Activated T-helper 1 cell treated with anti-CD3 and anti-CD28 coated beads, Interleukin-2, amount 50 U/mL, for 16 hours (primary cell): ENCODE measurements at places on chromosomes 16 and 17.

- DNase-seq: no peak
Observed at GRCh38 chr16:85350146-85350728, 238.0 kb upstream of the CIBAR2 start.

DNA sequence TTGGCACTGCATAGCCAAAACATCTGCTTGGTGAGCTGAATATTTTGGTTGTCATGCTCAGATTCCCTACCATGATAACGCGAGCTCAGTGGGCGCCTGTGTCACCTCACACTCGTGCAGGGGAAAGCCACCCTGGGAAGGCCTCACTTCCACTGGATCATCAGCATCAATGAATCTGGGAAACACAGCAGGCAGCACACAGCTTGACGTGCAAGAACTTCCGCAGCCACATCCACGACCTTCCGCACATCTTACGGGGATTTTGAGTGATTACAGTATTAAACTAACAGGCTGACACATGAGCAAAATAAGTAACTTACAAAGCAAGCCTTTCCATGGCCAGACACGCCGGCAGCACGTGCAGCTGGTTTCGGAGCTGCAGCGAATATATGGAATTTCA is 54.7 kb upstream of the FOXF1 start:
- DNase-seq: no peak

GRCh38 chr16:503150-504071 is 24.1 kb upstream of the CAPN15 start:
- no peak for DNase-seq

GRCh38 chr17:27882162-27882840 is 10.9 kb downstream of the LYRM9 start:
- no peak for DNase-seq

DNA sequence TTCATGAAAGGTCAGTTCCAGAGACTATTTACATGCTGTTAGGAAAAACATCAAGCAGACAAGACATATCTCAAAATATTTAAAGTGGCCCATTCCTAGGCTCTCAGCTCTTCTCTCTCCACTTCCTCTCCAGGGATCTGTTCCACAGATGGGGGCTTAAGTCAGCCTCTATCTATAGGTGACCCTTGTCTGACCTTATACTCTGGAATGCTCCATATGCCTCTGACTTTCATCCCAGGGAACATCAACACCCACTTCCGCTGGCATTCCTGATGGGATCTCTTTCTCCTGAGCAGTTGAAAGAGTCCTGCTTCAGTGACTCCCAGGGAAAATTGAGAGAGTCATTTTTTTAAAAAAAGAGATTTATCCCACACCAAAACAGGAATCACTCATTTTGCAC is 11.5 kb upstream of the WIPI1 start:
- no peak for DNase-seq

GRCh38 chr17:50561746-50562141 is 1.2 kb downstream of the CACNA1G start:
- no peak for DNase-seq

DNA sequence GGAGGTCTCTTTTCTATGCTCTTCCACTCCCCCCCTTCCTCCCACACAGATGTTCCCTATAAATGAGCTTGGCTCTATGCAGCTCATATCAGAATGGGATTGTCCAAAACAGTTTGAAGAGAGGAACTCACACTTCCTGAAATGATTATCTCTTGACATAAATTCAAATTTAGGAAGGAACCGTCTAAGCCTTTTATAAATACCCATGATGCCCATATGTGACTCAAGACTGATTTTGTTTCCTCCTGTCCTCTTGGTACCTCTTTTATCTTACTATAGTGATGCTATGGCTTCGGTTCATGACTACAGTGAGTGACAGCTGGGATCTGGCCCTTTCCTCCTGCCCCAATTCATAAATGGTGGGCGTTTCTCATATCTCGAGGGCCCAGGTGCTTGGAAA is 16.6 kb upstream of the TERF2 start:
- DNase-seq: no peak

DNA sequence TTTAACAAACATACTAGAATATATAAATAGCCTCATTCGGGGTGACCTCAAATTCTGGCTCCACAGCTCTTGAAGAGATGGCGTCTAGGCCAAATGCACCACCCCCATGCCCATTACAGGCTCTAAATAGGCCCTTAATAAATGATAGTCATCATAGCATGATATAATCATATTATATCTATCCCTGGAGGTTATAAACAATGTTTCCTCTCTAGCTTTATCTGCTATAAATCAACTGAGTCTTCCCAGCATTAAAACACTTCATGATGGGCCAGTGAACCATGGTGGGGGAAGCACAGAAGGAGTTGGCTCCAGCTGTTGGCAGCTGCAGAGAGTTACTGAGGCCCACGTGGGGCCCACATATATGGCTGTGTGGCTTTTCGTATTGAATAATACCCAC is 214.9 kb upstream of the MPHOSPH6 start:
- DNase-seq: no peak

DNA sequence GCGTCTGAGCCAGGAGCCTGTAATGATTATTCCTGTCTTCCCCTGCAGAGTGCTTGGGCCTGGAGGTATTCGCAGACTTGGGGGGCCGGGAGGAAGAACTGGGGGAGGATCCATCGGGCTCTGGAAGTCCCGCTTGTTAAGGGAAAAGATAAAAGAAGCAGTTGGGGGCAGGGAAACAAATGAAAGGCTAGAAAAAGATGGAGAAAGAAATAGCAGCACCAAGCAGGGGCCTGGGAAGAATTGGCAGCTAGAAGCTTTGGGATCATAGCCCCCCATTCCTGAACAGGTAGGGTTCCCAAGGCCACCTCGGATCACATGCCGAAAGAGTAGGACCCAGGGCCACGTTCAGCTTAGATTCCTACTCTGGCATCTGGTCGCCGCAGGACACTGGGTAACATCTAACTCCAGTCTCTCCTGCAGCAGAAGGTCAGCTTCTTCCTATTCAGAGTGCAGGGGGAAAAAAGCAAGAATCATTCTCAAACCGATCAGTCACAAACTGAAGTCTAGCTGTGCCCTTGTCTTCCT is 23.6 kb downstream of the ADAM11 start:
- DNase-seq: no peak

DNA sequence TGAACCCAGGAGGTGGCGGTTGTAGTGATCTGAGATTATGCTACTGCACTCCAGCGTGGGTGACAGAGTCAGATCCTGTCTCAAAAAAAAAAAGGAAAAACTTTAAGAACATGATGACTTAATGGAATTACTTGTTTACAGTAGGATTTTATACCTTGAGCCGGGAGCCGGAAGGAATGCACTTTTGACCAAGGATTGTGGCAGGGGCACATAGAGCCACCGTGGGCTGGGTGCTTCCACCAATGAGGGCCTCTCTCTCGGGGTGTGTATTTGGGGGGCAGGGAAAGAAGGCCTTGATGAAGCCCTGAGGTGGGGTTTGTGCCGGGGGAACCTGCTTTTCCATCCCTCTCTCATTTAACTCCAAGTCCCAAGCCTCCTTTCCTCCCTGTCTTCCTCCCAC is 6.7 kb upstream of the NAGPA start:
- DNase-seq: no peak

- no peak for DNase-seq
Observed at GRCh38 chr16:77191259-77191969, 424 bp downstream of the MON1B start.

DNA sequence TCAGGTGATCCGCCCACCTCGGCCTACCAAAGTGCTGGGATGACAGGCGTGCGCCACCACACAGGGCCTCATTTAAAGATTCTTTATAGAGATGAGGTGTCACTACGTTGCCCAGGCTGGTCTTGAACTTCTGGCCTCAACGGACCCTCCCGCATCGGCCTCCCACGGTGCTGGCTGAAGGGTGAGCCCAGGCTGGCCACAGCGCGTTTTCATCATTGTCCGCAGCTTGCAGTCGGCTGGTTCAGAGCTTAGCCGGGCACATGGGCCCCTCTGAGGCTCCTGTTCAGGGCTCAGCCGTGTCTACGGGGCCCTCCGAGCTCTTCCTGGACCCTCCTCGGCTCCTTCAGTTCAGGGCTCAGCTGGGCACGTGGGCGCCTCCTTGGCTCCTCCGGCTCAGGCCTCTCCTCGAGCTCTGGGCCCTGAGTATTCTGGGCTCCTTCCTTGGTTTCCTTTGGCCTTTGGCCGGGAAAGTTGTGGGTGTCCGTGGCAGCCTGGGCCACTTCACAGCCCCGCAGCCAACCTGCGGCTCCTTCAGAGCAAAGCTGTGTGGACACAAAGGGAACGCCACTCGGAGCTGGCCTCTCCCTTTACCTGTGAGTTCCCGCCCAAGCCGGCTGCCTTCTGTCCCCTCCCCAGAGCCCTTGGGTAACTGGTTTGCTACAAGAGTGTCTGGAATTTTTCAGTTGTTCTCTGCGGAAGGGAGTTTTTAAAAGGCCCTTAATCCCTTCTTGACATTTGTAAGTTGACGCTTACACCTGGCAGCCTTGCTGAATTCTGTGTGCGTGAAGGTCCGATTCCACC is 1.2 kb upstream of the MSLN start:
- DNase-seq: no peak

DNA sequence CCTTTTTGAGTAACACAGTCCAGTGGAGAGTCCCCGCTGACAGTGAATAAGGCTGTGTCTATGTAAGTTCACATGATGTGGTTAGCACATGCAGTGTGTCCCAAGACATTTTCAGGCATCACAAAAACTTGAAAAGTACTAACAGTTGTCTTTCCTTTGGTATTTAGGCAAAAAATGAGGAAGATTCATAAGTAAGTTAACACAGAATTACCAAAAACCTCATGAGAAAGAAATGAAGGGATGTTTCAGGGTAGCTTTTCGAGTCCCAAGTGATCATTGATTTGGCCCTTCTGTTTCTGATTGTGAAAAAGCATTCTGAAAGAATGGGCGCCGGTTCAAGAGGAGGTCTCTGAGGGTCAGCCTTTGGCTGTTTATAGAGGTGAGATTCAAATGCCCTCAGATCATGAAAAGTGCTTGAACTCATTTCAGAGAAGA is 529 bp upstream of the ASPA start:
- no peak for DNase-seq

- no peak for DNase-seq
Observed at GRCh38 chr17:34302636-34303035, 16.6 kb upstream of the CCL8 start.

- DNase-seq: no peak
Observed at GRCh38 chr16:1556254-1556653, 22.8 kb downstream of the TMEM204 start.
